ENCODE measurements at places on chromosomes 11 and 22.

- no peak for DNase-seq
Observed at GRCh38 chr22:33908171-33909074, 11.9 kb downstream of the LARGE1 start.

- DNase-seq = no peak
Observed at GRCh38 chr22:29266564-29267461, 968 bp downstream of the RHBDD3 start.

DNA sequence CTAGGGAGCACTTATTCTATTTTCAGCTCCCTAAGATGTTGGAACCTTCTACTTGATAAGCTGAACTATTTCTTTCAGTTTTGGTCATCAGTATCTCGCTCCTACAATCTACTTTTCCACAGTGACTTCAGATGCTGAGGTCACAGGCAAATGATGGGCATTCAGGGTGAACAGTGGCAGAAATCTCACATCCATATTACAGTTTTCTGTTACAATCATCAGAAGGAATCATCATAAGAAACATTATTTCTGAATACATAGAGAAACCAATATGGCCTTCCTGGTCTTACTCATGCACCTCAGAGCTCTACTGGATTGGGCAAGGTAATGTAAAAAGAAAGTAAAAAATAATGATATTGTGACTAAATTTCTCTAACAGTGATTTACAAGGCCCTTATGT lies 39.4 kb upstream of the DDI1 start:
- no peak for DNase-seq

GRCh38 chr11:29019960-29020683 lies 911.9 kb downstream of the METTL15 start:
- DNase-seq = no peak

DNA sequence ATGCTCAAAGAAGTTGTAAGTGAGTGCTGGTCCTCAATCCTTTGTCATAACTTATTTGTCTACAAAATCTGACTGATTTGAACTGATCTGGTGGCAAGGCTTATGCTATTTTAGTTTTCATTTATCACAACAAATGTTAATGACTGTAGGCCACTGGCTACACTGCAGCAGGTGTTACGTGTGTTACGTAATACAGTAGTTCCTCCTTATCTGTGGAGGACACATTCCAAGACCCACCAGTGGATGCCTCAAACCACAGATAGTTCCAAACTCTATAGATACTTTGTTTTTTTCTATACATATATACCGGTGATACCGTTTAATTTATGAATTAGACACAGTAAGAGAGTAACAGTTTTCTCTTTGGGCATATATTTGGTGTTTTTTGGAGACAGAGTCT lies 7.0 kb downstream of the MADD start:
- no peak for DNase-seq

DNA sequence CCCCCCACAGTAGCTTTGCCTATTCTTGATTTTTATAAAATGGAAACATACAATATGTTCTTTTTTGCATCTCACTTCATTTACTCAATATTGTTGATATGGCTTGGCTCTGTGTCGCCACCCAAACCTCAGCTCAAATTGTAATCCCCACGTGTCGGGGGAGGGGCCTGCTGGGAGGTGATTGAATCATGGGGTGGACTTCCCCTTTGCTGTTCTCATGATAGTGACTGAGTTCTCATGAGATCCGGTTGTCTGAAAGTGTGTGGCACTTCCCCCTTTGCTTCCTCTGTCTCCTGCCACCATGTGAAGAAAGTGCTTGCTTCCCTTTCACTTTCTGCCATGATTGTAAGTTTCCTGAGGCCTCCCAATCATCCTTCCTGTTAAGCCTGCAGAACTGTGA lies 431.3 kb downstream of the MN1 start:
- peak; percentile 52 for DNase-seq

Data from aorta (tissue), 5 donors.